Smooth muscle cell of the umbilical artery (primary cell): ENCODE measurements at places on chromosomes 6 and 20. TPM values are rescaled to one million over a fixed set of nuclear protein-coding genes. Genes with fewer than 3 reads are reported as not detected.

The CCN5 gene
- 0.05 and 0.30 TPM in 2 replicates for total RNA-seq

The IL17F gene
- not detected in 2 replicates for total RNA-seq

The BNIP5 gene
- total RNA-seq: not detected in 2 replicates

The HDDC2 gene
- total RNA-seq: 51.7 and 51.9 TPM in 2 replicates

The PROKR2 gene
- not detected in 2 replicates for total RNA-seq

The KCNK5 gene
- total RNA-seq: not detected in 2 replicates

The BMP2 gene
- total RNA-seq: 3.9 and 35.0 TPM in 2 replicates

The ZC3H12D gene
- total RNA-seq: 0.05 and 0.30 TPM in 2 replicates

The FAM83D gene
- total RNA-seq: 2.1 and 11.9 TPM in 2 replicates

The SLC22A2 gene
- 0.23 and 3.0 TPM in 2 replicates for total RNA-seq

The MOXD1 gene
- total RNA-seq: 62.4 and 118 TPM in 2 replicates

The PSORS1C2 gene
- not detected in 2 replicates for total RNA-seq

The HCRTR2 gene
- not detected in 2 replicates for total RNA-seq

The RPS6KA2 gene
- total RNA-seq: 55.8 and 69.4 TPM in 2 replicates

The DLK2 gene
- 0.30 and 1.6 TPM in 2 replicates for total RNA-seq

The TMEM244 gene
- total RNA-seq: not detected in 2 replicates

The LY6G6C gene
- not detected in 2 replicates for total RNA-seq

The DYNLT2 gene
- total RNA-seq: 0.83 and 1.2 TPM in 2 replicates

The NKAPL gene
- 0.89 and 1.9 TPM in 2 replicates for total RNA-seq

The XRN2 gene
- 86.7 and 110 TPM in 2 replicates for total RNA-seq

The TCF21 gene
- total RNA-seq: 1.4 and 3.0 TPM in 2 replicates

The SLC17A9 gene
- total RNA-seq: 28.8 and 58.5 TPM in 2 replicates

The SRSF3 gene
- 119 and 356 TPM in 2 replicates for total RNA-seq
